ENCODE measurements at places on chromosomes 5 and 9. TPM values are rescaled to one million over a fixed set of nuclear protein-coding genes. Genes with fewer than 3 reads are reported as not detected.

- H3K27me3 ChIP-seq: no peaks in the 10 kb centered on the region
- H3K4me1 ChIP-seq: no peaks in the 10 kb centered on the region
- DNase-seq: no peak
- H3K4me3 ChIP-seq: no peak overlapping the region
These were observed 89.5 kb downstream of the UGCG start for GRCh38 chr9:111986035-111986556.

GRCh38 chr5:9314558-9314957, 231.3 kb downstream of the SEMA5A start:
- H3K27ac ChIP-seq: no peak overlapping the region
- no peak overlapping the region for H3K4me3 ChIP-seq
- no peaks in the 10 kb centered on the region for H3K4me1 ChIP-seq
- no peak for DNase-seq
- no peaks in the 10 kb centered on the region for H3K36me3 ChIP-seq
- no peaks in the 10 kb centered on the region for H3K27me3 ChIP-seq

GRCh38 chr5:8458038-8458383, 589.1 kb downstream of the MTRR start:
- H3K4me3 ChIP-seq: peak overlapping the region; percentile 93
- no peaks in the 10 kb centered on the region for H3K4me1 ChIP-seq
- H3K36me3 ChIP-seq: no peaks in the 10 kb centered on the region
- DNase-seq: no peak
- peak overlapping the region; percentile 71 for H3K27ac ChIP-seq
- no peaks in the 10 kb centered on the region for H3K27me3 ChIP-seq

Gene TLE1
- total RNA-seq: 54.8 TPM

GRCh38 chr9:13502484-13502883, 223.0 kb upstream of the MPDZ start:
- H3K27ac ChIP-seq: no peak overlapping the region
- no peaks in the 10 kb centered on the region for H3K4me1 ChIP-seq
- no peak overlapping the region for H3K4me3 ChIP-seq
- DNase-seq: no peak
- no peaks in the 10 kb centered on the region for H3K27me3 ChIP-seq
- no peaks in the 10 kb centered on the region for H3K36me3 ChIP-seq

GRCh38 chr9:20297646-20298084, 324.6 kb downstream of the MLLT3 start:
- no peaks in the 10 kb centered on the region for H3K4me1 ChIP-seq
- H3K4me3 ChIP-seq: no peak overlapping the region
- no peaks in the 10 kb centered on the region for H3K27me3 ChIP-seq
- H3K27ac ChIP-seq: no peak overlapping the region
- no peaks in the 10 kb centered on the region for H3K36me3 ChIP-seq
- DNase-seq: no peak

- H3K27me3 ChIP-seq: no peaks in the 10 kb centered on the region
- H3K4me1 ChIP-seq: no peaks in the 10 kb centered on the region
- no peak overlapping the region for H3K4me3 ChIP-seq
These were observed 307.8 kb downstream of the NR2F1-AS1 start for GRCh38 chr5:93273176-93273575.

Gene NIPBL
- total RNA-seq: 59.2 TPM

Gene PPP3R2
- not detected for total RNA-seq

DNA sequence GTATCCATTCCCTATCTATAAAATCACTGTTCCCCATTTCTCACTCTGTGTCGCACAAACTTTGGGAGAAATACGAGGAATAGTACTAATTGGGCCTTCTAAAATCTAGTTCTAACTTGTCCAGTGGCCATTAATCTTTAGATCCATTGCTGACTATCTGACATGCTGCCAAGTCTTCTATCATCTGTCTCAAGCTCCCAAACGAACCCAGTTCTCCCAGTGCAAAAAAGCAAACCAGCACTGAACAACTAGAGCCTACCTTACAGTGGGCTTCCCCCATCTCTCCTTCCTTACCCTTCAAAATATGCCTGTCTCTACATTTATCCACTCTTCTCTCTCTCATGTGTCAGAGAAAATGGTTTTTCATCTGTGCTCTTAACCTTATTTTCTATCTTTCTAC, 3.2 kb upstream of the SPINK7 start:
- no peaks in the 10 kb centered on the region for H3K36me3 ChIP-seq
- H3K27me3 ChIP-seq: no peaks in the 10 kb centered on the region
- H3K4me1 ChIP-seq: no peaks in the 10 kb centered on the region
- H3K4me3 ChIP-seq: no peak overlapping the region
- DNase-seq: no peak

GRCh38 chr9:91138760-91139159, 223.0 kb downstream of the AUH start:
- H3K4me1 ChIP-seq: no peaks in the 10 kb centered on the region
- no peaks in the 10 kb centered on the region for H3K36me3 ChIP-seq
- H3K27ac ChIP-seq: no peak overlapping the region
- H3K4me3 ChIP-seq: no peak overlapping the region
- DNase-seq: no peak

Gene TMEM215
- total RNA-seq: not detected

- no peaks in the 10 kb centered on the region for H3K27me3 ChIP-seq
- no peak overlapping the region for H3K27ac ChIP-seq
- no peak overlapping the region for H3K4me3 ChIP-seq
- no peaks in the 10 kb centered on the region for H3K4me1 ChIP-seq
- no peak for DNase-seq
- no peaks in the 10 kb centered on the region for H3K36me3 ChIP-seq
These were observed 41.9 kb downstream of the TNFAIP8 start for GRCh38 chr5:119397518-119398380.

Gene OR2K2
- not detected for total RNA-seq

DNA sequence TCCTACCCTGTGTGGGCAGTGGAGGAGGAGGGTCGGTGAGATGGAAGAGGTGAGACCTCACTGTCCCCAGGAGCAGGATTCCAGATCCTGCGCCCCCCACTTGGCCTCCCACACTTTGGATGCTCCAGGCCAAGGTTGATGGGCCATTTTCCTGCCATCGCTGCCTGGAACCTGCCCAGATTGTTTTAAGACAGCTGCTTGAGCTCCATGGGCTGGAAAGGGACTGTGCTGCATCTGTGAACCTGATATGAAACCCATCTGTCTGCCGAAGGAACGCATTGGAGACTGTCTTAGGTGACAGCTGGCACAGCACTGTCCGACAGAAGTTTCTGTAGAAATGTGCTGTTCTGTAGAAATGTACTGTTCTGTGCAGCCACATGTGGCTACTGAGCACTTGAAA, 72.7 kb upstream of the SLC25A48 start:
- no peak overlapping the region for H3K27ac ChIP-seq
- H3K27me3 ChIP-seq: no peaks in the 10 kb centered on the region
- no peaks in the 10 kb centered on the region for H3K36me3 ChIP-seq
- DNase-seq: no peak
- H3K4me1 ChIP-seq: no peaks in the 10 kb centered on the region

- H3K4me3 ChIP-seq: no peak overlapping the region
- no peaks in the 10 kb centered on the region for H3K36me3 ChIP-seq
- H3K4me1 ChIP-seq: no peaks in the 10 kb centered on the region
- no peak for DNase-seq
These were observed 59.0 kb upstream of the ZBTB43 start for GRCh38 chr9:126745574-126746411.

DNA sequence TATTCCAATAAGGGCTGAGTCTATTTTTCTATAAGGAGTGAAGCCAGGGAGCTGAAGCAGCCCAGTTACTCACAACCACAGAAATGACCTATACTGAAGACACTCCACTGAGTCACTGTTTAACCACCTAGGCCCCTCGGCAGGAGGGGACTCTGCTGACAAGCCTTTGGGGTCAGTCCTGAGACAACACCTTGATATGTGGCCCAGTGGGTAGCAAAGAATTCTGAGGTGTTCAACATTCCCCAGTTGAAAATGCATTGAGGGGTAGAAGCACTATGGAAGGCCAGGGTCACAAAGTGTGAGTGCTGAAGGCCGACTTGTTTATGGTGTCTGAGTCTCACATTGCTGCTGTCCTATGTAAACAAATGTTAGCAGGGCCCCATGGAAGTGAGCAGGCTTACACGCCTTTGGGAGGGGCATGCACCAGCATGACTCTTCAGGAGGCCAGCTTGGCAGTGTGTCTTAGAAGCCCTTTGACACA, 112.6 kb upstream of the NFIL3 start:
- DNase-seq: peak; percentile 63
- H3K27me3 ChIP-seq: no peaks in the 10 kb centered on the region
- H3K27ac ChIP-seq: no peak overlapping the region
- no peaks in the 10 kb centered on the region for H3K36me3 ChIP-seq

All from colonic mucosa (tissue), 4 donors.